ENCODE measurements at places on chromosomes 4 and X.
A peak's percentile ranks its signal among the peaks of the same experiment; 100 is the strongest.

DNA sequence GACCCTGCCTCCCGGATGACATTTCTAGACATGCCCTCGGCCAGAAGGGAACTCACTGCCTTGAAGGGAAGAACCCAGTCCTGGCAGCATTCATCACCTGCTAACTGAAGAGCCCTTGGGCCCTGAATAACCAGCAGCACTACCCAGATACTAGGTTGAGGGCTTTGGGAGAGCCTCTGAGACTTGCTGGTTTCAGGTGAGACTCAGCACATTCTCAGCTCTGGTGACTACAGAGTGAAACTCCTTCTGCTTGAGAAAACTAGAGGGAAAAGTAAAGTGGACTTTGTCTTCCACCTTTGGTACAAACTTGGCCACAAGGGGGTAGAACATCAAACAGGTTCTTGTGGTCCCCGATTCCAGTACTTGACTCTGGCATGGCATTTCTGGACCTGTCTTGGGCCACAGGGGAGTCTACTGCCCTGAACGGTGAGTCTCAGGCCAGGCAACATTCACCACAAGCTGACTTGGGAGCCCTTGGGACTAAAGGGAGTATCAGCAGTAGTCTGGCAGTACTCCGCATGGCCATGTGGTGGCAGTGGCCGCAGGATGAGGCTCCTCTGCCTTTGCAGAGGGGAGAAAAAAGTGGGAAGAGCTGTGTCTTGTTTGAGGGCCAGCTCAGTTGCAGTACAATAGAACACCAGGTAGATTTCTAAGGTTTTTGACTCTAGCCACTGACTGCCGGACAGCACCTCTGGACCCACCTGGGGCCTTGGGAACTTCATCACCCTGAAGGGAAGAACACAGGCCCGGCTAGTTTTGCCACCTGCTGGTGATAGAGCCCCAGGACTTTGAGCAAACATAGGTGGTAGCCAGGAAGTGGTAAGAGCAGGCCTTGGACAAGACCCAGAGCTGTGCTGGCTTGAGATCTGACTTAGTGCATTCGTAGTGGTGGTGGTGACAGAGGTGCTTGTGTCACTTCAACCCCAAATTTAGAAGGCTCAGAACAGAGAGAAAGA lies 414.8 kb downstream of the OPHN1 start:
- H3K36me3 ChIP-seq = no peaks in the 10 kb centered on the region
- no peak for DNase-seq
- H3K27me3 ChIP-seq = no peaks in the 10 kb centered on the region

DNA sequence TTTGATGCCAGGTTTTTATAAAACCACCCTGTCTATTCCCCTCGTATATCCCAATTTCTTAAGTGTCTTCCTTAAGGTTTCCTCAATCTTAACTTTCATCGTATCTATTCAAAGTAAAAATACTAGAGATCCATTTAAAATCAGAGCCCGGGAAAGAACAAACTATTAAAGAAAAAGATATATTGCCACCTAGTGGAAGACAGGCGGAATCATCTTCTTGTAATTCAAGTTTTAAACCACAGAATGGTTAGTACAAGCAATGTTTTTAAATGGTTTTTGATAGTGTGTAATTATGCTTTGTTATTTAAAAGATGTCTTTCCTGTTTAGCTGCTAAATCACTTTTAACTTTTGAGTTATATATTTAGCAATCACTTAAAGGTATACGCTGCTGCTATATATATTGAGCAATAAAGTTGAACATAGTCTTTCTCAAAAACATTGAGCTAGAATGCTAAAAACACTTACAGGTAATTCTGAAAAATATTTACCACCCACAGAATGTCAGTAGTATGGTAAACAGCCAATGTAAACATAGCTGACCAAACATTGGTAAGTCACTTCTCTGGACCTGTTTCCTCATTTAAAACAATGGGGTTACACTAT lies 18.2 kb downstream of the PRDM8 start:
- no peak overlapping the region for H3K4me3 ChIP-seq
- no peak overlapping the region for H3K27ac ChIP-seq
- no peaks in the 10 kb centered on the region for H3K27me3 ChIP-seq
- H3K36me3 ChIP-seq = no peaks in the 10 kb centered on the region
- H3K4me1 ChIP-seq = peaks cover 6% of the 10 kb centered on the region

GRCh38 chr4:2598511-2599303 lies 62.3 kb downstream of the FAM193A start:
- no peak overlapping the region for H3K4me3 ChIP-seq
- H3K4me1 ChIP-seq = peaks cover 28% of the 10 kb centered on the region
- no peaks in the 10 kb centered on the region for H3K36me3 ChIP-seq
- H3K27ac ChIP-seq = peak overlapping the region; percentile 22
- no peaks in the 10 kb centered on the region for H3K27me3 ChIP-seq

DNA sequence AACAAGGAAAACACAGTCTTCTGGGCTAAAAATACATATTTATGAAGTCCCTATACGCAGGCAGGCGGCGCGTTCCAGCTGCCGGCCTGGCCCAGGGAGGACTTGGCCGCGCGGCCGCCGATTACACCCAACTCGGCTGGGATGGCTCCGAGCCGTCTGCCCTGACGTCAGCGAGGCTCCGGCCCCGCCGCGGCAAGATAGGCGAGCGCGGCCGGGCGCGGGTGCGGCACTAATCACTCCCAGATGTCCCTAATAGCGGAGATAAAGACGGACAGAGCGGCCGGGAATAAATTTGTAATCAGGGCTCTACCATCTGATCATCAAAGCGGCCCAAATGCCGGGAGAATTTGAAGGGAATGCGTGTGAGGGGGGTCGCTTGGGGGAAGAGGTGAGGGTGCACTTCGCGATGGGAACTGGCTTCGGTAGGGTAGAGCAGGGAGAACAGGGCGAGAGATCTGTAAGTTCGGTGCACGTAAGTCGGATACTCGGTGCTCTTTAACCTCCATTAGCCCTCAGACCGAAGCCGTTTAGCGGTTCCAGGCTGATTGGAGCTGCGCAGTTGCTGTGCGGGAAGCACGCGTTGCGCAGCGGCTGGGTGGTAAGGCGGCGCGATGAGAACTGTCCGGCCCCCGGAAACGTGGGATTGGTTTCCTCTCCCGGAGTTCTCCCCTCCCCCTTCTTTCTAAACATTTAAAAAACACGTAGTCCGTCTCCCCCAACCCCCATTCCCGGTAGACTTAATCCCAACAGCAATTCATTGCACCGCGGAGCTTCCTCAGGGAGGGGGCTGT lies 7.7 kb downstream of the HAND2 start:
- H3K36me3 ChIP-seq = no peaks in the 10 kb centered on the region
- no peaks in the 10 kb centered on the region for H3K27me3 ChIP-seq
- H3K27ac ChIP-seq = peak overlapping the region; percentile 56
- H3K4me3 ChIP-seq = no peak overlapping the region
- DNase-seq = peak; percentile 71

- no peaks in the 10 kb centered on the region for H3K4me1 ChIP-seq
- no peak overlapping the region for H3K27ac ChIP-seq
- no peaks in the 10 kb centered on the region for H3K36me3 ChIP-seq
- no peak for DNase-seq
- H3K4me3 ChIP-seq = no peak overlapping the region
Observed at GRCh38 chrX:112865464-112866025, 24.9 kb upstream of the AMOT start.

- no peaks in the 10 kb centered on the region for H3K4me1 ChIP-seq
- no peak for DNase-seq
- no peak overlapping the region for H3K4me3 ChIP-seq
- H3K27ac ChIP-seq = no peak overlapping the region
- no peaks in the 10 kb centered on the region for H3K36me3 ChIP-seq
- H3K27me3 ChIP-seq = no peaks in the 10 kb centered on the region
Observed at GRCh38 chrX:68365341-68365740, 68.0 kb downstream of the OPHN1 start.

- no peaks in the 10 kb centered on the region for H3K27me3 ChIP-seq
- no peaks in the 10 kb centered on the region for H3K36me3 ChIP-seq
- H3K4me3 ChIP-seq = no peak overlapping the region
- no peak overlapping the region for H3K27ac ChIP-seq
- DNase-seq = no peak
Observed at GRCh38 chr4:182486881-182487280, 243.7 kb downstream of the TENM3 start.

GRCh38 chr4:85531560-85532341 lies 56.8 kb downstream of the ARHGAP24 start:
- no peaks in the 10 kb centered on the region for H3K36me3 ChIP-seq
- no peak overlapping the region for H3K27ac ChIP-seq
- peaks cover 7% of the 10 kb centered on the region for H3K4me1 ChIP-seq
- no peak overlapping the region for H3K4me3 ChIP-seq
- no peak for DNase-seq

DNA sequence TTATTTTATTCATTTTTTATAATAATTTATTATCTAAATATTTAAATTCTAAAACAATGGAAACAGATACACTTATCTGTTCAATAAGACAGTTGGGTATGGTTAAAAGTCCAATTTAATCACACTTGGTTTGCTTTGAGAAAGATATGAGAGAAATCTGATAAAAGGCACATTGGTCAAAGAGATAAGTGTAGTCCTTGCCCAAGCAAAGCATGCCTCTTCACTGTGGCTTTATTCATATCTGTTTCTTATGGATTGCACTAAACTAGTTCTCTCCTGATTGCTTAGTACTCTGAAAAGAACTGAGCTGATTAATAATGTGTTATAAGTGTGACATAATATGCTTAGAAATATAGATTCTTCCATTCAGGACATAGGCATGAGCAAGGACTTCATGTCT lies 39.8 kb downstream of the CXCL1 start:
- no peak overlapping the region for H3K27ac ChIP-seq
- DNase-seq = no peak
- H3K4me3 ChIP-seq = no peak overlapping the region

All from body of pancreas (tissue), 4 donors.